ENCODE measurements at places on chromosomes 6 and 20.

GRCh38 chr6:36947570-36948351 lies 6.8 kb upstream of the PI16 start:
- no peak for DNase-seq

DNA sequence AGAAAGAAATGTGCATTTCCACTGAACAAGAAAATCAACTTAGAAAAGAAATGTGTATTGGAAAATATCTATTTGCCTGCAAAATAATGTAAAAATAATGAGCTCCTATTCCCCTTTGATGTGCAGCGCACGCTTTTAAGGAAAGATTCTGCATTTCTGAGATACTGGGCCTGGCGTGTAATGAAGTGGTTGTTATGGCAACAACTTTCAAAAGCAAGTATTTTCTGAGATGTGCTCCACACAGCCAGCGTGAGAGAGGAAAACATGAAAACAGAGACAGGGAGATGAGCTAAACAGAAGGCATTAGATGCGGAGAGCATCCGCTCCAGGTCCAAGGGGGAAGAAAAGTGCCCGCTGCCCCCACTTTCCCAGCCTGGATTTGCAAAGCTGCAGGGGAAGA lies 39.1 kb upstream of the GTSF1L start:
- DNase-seq: no peak

DNA sequence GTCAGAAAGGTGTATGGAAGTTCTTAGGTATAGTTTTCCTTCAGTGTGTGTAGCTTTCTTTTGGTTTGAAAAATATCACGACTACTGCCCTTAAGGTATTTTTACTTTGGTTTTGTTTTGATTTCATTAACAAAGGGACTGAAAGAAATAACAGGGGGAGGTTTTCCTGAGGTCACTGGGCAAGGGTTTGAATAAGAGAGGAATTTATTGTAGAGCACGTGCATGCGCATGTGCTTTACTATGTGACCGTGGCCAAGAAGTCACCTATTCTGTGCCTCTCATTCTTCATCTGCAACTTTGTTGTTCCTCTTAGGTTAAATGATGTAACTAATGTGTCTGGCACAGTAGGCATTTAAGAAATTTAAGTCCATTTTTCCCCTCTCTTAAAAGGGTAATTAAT lies 4.1 kb upstream of the MAN1A1 start:
- DNase-seq: no peak

GRCh38 chr6:45965792-45966191 lies 49.9 kb downstream of the CLIC5 start:
- no peak for DNase-seq

DNA sequence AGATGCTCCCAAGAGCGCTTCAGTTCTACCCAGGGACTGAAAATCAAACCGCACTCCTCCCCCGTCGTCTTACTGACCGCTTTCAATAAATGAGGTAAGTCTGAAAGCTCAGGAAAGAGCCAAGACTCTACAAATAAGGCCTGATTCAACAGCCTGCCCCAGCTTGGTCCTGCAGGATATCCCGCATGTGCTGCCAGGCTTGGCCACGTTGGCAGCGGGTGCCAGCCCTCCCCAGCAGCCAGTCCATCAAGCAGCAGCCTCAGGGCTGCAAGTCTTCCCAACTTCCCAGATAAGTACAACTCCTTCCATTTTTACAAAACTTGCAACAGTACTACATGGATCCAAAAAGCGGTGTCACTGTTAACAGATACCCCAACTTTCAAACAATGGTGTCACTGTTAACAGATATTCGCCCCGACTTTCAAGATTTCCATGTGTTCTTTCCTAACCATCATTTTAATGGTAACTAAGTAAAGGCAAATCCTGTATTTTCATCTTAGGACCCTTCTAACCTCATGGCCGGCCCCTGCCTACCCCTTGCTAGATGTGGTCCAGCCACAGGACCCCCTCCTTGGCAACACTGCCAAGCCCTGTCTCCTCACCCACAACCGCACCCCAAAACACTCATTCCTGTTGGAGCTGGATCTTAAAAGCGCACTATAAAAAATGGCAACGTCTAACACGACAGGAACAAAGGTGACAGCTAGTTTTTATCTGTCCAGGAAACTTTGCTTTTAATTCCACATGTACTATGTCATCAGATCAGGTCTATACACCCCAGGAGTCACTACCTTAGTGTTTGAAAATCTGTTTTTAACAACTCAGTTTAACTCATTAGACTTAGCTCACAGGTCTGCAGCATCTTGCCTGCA lies 28.0 kb downstream of the DIDO1 start:
- no peak for DNase-seq

- DNase-seq: no peak
Measured at GRCh38 chr6:159180001-159180400, 10.8 kb downstream of the FNDC1 start.
